ENCODE measurements at places on chromosomes 4 and X. TPM values are rescaled to one million over a fixed set of nuclear protein-coding genes. Genes with fewer than 3 reads are reported as not detected.

VCX2 gene
- total RNA-seq: not detected

PHOX2B gene
- total RNA-seq: not detected

NPNT gene
- not detected for total RNA-seq

PABPC1L2B gene
- total RNA-seq: not detected

SMIM10 gene
- 0.32 TPM for total RNA-seq

GABRG1 gene
- not detected for total RNA-seq

CT45A1 gene
- not detected for total RNA-seq
